ENCODE measurements at places on chromosomes 5 and 9.
A peak's percentile ranks its signal among the peaks of the same experiment; 100 is the strongest.

DNA sequence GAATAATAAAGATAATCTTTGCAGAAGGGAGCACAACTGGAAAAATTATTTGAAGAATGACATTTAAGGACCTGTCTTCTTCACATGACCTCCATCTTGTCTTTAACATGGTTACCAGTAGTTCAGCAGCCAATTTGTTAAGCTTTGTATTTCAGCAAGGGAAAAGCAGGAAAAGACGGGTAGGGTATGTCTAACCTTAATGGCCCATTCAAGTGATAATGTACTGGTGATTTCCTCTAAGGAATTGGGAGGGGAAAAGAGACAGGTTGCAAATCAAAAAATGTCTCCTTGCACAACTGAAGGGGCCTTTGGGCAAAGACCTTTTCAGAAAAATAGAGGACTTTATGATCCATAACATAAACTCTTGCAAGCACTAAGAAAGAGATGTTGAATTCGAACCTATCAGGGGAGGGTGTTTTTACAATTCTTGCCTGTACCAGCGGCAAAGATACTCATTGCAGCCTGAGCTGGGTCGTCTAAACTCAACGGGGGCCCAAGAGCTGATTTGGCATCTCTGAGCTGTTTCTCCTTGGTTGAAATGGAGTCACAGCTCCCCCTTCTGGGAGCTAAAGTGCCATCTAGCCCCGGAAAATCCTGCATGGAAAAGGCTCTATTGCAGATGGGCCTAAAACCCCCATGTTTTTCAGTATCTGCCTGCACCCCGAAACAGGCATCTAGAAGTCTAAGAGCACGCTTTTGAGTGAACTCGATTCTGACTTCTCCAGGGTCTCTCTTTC, 3.8 kb downstream of the BRINP1 start:
- H3K4me3 ChIP-seq: no peak overlapping the region
- H3K27me3 ChIP-seq: peaks cover 16% of the 10 kb centered on the region
- H3K36me3 ChIP-seq: no peaks in the 10 kb centered on the region
- no peaks in the 10 kb centered on the region for H3K4me1 ChIP-seq
- no peak for DNase-seq

GRCh38 chr5:173720953-173721600, 104.6 kb upstream of the BOD1 start:
- H3K4me1 ChIP-seq: no peaks in the 10 kb centered on the region
- peaks cover 30% of the 10 kb centered on the region for H3K27me3 ChIP-seq
- DNase-seq: no peak
- peak overlapping the region; percentile 14 for H3K27ac ChIP-seq
- no peak overlapping the region for H3K4me3 ChIP-seq
- H3K36me3 ChIP-seq: no peaks in the 10 kb centered on the region

GRCh38 chr9:78972303-78972999, 599.3 kb upstream of the TLE4 start:
- H3K27ac ChIP-seq: no peak overlapping the region
- no peaks in the 10 kb centered on the region for H3K4me1 ChIP-seq
- no peak overlapping the region for H3K4me3 ChIP-seq
- DNase-seq: no peak
- H3K27me3 ChIP-seq: no peaks in the 10 kb centered on the region

DNA sequence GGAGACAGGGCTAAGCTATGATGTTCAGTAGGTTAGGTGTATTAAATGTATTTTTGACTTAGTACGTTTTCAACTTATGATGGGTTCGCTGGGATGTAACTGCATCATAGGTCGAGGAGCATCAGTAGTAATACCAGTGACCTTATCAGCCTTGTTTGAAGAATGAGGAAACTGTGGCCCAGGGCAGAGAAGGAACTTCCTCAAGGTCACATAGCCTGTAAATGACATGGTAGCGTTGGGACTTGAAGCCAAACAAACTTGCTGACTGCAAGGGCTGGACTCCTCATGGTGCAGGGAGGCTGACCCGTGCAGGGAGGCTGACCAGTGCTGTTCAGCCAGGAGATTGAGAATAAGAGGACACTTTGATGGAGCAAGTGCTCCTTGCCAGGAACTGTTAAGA, 21.3 kb upstream of the PTPN3 start:
- no peak for DNase-seq
- H3K4me1 ChIP-seq: no peaks in the 10 kb centered on the region

GRCh38 chr5:116861666-116862065, 287.0 kb upstream of the SEMA6A start:
- H3K36me3 ChIP-seq: no peaks in the 10 kb centered on the region
- H3K4me3 ChIP-seq: no peak overlapping the region
- no peaks in the 10 kb centered on the region for H3K4me1 ChIP-seq
- H3K27ac ChIP-seq: no peak overlapping the region
- no peaks in the 10 kb centered on the region for H3K27me3 ChIP-seq

- H3K27ac ChIP-seq: no peak overlapping the region
- H3K27me3 ChIP-seq: no peaks in the 10 kb centered on the region
- DNase-seq: no peak
- no peak overlapping the region for H3K4me3 ChIP-seq
- no peaks in the 10 kb centered on the region for H3K4me1 ChIP-seq
- no peaks in the 10 kb centered on the region for H3K36me3 ChIP-seq
Measured at GRCh38 chr5:170974461-170974860, 112.6 kb downstream of the RANBP17 start.

DNA sequence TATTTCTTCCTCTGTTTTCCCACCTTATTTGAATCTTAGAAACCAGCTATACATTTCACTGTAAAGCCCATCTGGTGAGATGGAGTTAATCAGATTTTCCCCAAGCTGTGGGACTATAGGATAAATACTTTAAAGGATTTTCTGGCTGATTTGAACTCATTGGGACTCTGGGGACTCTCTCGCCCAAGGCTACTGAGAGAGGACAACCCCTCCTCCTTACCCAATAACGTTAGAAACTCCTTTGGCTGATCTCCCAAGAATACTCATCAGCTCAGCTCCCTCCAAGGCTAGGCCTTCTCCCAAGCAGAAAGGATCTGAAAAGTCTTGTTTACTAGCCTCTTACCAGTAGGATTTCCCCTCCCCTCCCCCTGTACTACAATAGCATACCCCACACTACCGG, 1.5 kb upstream of the GLRA1 start:
- no peak overlapping the region for H3K4me3 ChIP-seq
- H3K27ac ChIP-seq: no peak overlapping the region
- H3K36me3 ChIP-seq: peaks cover 11% of the 10 kb centered on the region
- no peak for DNase-seq

GRCh38 chr5:177520916-177521513, 4.3 kb upstream of the DDX41 start:
- no peak for DNase-seq
- H3K4me3 ChIP-seq: no peak overlapping the region
- no peaks in the 10 kb centered on the region for H3K27me3 ChIP-seq
- H3K4me1 ChIP-seq: peaks cover 37% of the 10 kb centered on the region
- H3K27ac ChIP-seq: peak overlapping the region; percentile 18

- no peaks in the 10 kb centered on the region for H3K36me3 ChIP-seq
- no peak overlapping the region for H3K4me3 ChIP-seq
- H3K4me1 ChIP-seq: no peaks in the 10 kb centered on the region
- H3K27ac ChIP-seq: no peak overlapping the region
- no peak for DNase-seq
Measured at GRCh38 chr5:23169660-23170416, 316.7 kb upstream of the CDH12 start.

- H3K36me3 ChIP-seq: peaks cover 3% of the 10 kb centered on the region
- no peak overlapping the region for H3K27ac ChIP-seq
- H3K4me1 ChIP-seq: peaks cover 7% of the 10 kb centered on the region
- no peak for DNase-seq
- no peaks in the 10 kb centered on the region for H3K27me3 ChIP-seq
Measured at GRCh38 chr5:81785322-81785721, 34.4 kb upstream of the SSBP2 start.

DNA sequence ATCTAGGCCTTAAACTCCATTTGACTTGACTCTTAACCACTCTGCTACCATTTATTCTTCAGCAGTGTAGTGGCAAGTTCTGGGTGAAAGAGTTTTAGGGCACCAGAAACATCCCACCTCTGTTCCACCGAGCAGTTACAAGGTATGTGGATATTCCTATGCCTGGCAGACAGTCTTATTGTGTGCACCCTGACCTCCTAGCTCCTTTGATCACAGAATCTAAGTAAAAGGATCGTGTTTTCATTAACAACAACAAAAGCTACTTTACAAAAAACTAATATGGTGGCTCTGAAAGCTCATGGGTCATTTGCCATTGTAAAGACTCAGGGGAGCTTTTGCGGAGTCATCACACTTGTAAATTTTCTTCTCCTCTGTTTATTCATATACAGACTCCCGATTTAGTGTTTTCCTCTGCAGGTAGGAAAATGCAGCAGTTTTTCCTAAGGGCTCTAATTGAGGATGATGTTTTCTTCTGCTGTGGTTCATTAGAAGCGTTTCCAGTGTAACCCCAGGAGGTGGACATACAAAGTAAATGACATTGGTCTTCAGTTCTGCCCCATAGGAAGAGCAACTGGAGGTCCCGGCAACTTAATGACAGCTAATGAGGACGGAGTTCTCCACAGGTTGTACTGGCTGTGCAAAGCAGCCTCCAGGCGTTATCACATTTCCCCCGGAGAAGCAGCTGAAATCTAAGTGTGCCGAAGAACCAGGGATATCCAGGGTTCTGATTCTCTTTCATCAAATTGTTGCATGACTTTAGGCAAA, 78.2 kb downstream of the ATP10B start:
- no peaks in the 10 kb centered on the region for H3K36me3 ChIP-seq
- no peaks in the 10 kb centered on the region for H3K4me1 ChIP-seq
- H3K27me3 ChIP-seq: no peaks in the 10 kb centered on the region
- no peak overlapping the region for H3K27ac ChIP-seq

- peaks cover 22% of the 10 kb centered on the region for H3K27me3 ChIP-seq
- DNase-seq: no peak
- no peak overlapping the region for H3K4me3 ChIP-seq
- H3K36me3 ChIP-seq: no peaks in the 10 kb centered on the region
Measured at GRCh38 chr5:10532421-10532820, 31.4 kb upstream of the ANKRD33B start.

DNA sequence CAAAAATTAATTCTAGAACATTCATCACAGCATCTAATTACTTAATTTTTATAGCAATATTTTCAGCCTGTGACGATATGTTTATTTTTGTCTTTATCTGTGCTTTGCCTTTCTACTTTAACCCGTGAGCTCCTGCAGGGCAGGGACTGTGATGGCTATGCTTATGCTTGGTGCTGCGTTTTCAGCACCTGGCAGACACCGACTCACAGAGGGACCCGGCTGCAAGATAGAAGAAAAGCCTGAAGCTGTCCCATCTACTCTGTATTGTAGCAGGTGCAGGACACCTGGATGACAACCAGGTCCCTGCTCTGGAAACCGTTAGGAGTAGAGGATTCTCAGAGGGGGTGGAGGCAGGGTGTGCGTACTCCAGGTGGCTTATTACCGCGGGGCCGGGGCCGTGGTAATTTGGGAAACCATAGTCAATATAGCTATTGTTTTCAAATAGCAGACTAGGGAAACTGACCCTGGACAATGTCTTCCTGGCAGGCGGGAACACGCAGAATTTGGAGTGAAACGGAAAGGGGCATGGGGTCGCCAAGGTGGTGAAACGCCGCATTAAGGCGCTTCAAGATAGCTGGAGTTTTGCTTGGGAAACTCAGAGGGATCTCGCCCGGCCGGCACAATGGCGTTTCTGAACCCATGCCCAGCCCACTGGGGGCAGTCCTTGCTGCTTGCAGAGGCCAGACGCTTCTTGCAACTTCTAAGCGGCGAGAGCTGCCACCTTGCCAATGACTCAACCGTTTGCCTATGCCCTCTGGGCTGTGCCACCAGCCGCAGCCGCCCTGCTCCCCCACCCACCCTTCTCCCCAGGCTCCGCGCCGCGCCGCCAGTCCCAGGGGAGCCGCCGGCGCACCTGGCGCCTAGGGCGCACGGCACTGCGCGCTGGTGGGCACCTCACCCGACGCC, 140.1 kb upstream of the PALM2AKAP2 start:
- peaks cover 40% of the 10 kb centered on the region for H3K27me3 ChIP-seq
- H3K4me3 ChIP-seq: no peak overlapping the region
- no peak for DNase-seq
- H3K27ac ChIP-seq: no peak overlapping the region
- no peaks in the 10 kb centered on the region for H3K36me3 ChIP-seq

DNA sequence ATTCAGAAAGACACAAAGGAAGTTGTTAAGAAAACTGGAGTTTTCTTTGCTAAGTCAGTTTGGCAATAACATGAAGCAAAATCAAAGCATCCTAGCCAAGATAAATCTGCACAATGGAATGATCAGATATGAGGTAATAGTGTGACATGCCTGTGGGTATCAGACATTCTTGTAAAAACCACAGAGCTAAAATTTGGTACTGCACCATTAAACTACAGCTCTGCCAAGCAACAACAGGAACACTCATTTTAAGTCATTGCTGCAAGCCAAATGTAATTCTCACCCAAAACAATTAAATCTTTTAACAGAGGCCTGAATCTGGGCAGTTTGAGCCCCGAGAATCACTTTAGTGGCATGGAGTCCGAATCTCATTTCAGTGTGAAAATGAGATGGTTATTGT, 96.6 kb downstream of the VCAN start:
- H3K27ac ChIP-seq: no peak overlapping the region
- no peak for DNase-seq
- peaks cover 18% of the 10 kb centered on the region for H3K27me3 ChIP-seq
- peaks cover 3% of the 10 kb centered on the region for H3K36me3 ChIP-seq
- H3K4me1 ChIP-seq: no peaks in the 10 kb centered on the region
- H3K4me3 ChIP-seq: no peak overlapping the region

DNA sequence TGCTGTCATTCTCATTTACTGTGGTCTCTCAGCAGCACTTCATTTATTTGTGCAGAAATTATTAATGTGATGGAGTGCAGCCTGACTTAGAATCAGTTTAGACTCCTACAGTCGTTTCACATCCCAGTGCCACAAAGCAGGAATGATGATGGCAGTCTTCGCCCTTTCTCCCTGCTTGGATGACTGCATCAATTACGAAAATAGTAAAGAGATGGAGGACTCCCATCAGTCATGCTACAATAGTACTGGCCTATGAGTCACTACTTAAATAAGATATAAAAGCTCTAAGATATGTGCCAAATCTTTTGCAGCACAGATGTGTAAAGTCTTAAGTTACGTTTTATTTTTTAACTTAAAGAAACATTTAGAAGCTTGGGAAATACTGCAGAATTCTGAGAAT, 263.9 kb downstream of the CHSY3 start:
- no peak overlapping the region for H3K4me3 ChIP-seq
- no peak for DNase-seq
- no peaks in the 10 kb centered on the region for H3K27me3 ChIP-seq

GRCh38 chr9:109568568-109569210, 70.6 kb upstream of the PTPN3 start:
- peaks cover 24% of the 10 kb centered on the region for H3K27me3 ChIP-seq
- no peak overlapping the region for H3K4me3 ChIP-seq
- H3K4me1 ChIP-seq: no peaks in the 10 kb centered on the region
- H3K27ac ChIP-seq: no peak overlapping the region

GRCh38 chr5:74342948-74343682, 297.4 kb downstream of the ENC1 start:
- no peaks in the 10 kb centered on the region for H3K36me3 ChIP-seq
- no peak overlapping the region for H3K27ac ChIP-seq
- no peaks in the 10 kb centered on the region for H3K4me1 ChIP-seq
- H3K4me3 ChIP-seq: no peak overlapping the region
